ENCODE measurements at places on chromosomes 1 and 21.

- DNase-seq: no peak
These were observed 170.3 kb downstream of the CAMTA1 start for GRCh38 chr1:6955357-6956094.

DNA sequence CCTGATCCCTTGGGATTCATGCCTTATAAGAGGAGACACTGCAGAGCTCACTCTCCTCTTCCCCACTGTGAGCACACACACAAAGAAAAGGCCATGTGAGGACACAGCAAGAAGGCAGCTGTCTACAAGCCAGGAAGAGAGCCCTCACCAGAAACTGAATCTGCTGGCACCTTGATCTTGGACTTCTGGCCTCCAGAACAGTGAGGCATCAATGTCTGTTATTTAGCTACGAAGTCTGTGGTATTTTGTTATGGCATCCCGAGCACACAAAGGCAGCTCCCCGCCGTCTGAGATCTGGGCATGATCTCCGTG, 47.1 kb upstream of the RPL11 start:
- DNase-seq: no peak

GRCh38 chr21:36030581-36031189, 29.6 kb downstream of the SETD4 start:
- DNase-seq: no peak

DNA sequence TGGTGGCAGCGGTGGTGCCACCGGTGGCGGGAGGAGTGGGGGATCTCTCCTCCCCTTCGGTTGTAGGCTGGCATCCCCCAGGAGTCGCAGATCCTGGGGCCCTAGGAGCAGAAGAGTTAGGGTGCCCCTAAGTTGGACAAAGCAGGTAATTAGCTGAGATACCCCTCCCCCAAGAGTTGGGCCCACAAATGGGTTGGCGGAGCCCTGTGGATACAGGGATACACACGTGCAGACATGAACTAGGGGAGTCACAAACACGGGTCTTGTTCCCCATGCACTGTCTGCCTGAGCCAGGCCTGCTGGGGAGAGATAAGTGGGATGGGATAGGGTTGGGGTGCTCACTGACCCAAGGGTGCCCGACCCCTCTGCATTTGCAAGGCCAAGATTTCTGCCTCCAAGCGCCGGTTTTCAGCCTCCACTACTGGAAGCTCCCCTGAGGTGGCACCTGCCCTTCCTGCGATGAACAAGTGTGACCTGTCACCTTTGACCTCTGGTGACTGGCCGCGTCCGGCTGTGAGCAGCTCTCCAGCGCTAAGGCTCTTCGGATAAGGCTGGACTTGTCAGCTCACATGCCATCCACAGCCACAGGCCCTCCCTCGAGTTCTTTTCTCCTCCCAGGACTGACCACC, 1.8 kb downstream of the CCDC17 start:
- DNase-seq: no peak

- DNase-seq: peak; percentile 81
These were observed 59.8 kb upstream of the MORC3 start for GRCh38 chr21:36260030-36260787.

DNA sequence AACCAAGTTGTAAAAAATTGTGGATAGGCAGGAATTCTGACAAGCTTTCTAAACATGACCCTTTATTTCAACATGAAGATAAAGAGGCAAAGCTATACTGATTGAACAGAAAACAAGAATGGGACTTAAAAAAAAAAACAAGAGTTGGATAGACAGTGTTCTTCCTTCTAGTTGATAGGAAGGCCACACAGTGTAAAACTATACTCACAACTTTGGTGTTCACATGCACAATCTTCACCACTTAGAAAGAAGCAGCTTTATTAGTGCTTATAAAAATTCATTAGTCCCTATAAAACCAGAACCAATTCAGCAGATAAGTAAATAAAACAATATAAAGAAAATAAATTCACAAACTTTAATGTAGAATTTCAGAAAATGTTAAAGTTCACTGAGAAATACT, 101.8 kb downstream of the AKT3 start:
- DNase-seq: no peak

- peak; percentile 40 for DNase-seq
These were observed 103.9 kb downstream of the CASZ1 start for GRCh38 chr1:10692401-10693021.

DNA sequence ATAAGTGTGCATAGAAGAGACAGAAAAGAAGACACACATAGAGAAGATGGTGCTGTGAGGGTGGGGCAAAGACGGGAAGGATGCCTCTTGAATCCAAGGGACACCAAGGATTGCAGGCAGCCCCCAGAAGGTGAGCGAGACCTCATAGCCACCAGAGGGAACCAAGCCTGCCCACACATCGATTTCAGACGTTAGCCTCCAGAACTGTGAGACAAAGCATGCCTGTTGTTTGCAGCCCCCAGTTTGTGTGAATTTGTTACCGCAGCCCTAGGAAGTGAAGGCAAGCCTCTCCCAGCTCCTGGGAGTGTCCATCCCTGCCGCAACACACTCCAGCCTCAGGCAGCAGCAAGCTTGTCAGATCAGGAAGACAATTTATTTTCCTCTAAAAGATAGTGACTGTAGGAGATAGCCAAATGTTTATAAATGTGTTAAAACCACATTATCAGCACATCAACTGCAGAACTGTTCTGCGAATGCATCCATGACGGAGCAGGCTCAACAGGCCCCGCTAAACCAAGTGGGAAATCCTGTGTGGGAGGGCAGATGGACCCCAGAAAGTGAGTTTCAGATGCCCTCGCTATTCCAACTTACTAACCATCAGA, 543.3 kb downstream of the MATN1 start:
- DNase-seq: no peak

- DNase-seq: no peak
These were observed 12.7 kb upstream of the HMGCL start for GRCh38 chr1:23837908-23838307.

All from ACHN (cell line).